ENCODE measurements at places on chromosomes 2 and 18.

DNA sequence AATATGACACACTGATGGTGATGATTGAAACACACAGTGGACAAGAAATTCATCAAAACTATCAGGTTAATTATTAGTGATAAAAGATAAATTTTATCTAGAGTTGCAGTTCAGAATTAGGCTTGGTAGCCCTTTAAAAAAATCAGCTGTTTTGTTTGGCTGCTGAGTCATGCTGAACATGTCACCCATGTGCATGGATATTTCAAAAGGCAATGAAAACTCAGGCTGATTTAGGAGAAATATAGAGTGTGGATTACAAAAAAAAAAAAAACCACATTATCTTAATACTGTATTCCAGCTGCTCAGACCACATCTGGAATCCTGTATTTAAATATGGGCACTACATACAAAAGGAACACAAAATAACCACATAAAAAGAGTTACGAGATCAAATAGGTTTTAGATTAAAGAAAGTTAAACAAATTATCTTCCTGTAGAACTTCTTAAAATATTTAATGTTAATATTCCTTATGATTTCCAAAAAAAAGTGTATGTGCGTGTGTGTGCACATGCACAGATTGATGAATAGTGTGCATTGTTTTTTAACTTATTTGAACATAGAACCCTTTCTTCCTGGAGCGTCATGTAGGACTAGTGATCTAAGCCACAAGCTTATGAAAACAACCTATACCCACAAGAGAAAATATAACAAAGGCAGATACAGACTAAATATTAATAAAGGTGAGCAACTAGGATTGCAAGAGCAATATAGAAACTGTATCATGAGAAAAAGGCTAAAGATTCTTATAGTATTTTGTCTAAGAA, 186.2 kb downstream of the STK39 start:
- no peak for DNase-seq

DNA sequence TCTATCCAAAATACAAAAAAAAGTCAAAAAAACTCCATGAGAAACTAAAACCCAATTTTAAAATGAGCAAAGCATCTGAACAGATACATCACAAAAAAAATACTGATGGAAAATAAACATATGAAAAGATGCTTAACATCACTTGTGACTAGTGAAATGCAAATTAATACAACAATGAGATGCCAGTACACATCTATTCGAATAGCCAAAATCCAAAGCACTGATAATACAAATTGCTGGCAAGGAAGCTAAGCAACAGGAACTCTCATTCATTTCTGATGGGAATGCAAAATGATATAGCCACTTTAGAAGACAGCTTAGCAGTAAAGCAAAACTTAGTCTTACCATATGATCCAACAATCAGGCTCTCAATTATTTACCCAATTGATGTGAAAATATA, 190.2 kb upstream of the FN1 start:
- no peak for DNase-seq

GRCh38 chr18:48735080-48735676, 196.3 kb downstream of the CTIF start:
- DNase-seq, result no peak

GRCh38 chr2:207505728-207506127, 24.0 kb upstream of the CREB1 start:
- peak; percentile 51 for DNase-seq

DNA sequence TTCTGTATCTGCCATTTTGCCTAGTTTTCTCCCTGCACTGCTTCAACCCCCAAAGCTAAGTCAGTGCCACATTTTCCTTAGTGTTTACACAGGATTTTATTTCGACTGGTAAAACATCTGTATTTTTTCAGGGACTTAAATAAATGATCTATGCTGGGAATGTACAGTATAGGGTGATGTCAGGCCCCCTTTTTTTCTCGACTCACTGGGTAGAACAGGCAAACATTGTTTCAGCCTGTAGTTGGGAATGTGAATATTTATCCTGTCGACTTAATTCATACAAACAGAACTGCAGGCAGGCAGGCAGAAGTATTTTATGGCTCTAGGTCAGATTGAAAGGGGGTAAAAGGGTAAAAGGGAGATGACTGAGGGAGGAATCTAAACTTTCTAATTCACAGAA, 123.5 kb upstream of the ZFP36L2 start:
- DNase-seq, result no peak

DNA sequence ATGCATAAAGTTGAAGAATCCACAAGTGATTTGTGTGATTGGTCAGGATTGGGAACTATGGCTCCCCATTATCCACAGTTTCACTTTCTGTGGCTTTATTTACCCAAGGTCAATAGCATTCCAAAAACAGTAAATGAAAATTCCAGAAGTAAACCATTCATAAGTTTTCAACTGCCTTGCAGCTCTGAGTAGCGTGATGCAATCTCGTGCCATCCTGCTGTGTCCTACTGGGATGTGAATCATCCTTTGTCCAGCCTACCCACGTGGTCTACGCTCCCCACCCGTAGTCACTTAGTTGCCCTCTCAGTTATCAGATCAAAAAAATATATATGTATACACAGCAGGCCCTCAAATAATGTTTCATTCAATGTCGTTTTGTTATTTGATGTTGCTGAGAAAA, 89.0 kb upstream of the DLGAP1 start:
- DNase-seq, result no peak

DNA sequence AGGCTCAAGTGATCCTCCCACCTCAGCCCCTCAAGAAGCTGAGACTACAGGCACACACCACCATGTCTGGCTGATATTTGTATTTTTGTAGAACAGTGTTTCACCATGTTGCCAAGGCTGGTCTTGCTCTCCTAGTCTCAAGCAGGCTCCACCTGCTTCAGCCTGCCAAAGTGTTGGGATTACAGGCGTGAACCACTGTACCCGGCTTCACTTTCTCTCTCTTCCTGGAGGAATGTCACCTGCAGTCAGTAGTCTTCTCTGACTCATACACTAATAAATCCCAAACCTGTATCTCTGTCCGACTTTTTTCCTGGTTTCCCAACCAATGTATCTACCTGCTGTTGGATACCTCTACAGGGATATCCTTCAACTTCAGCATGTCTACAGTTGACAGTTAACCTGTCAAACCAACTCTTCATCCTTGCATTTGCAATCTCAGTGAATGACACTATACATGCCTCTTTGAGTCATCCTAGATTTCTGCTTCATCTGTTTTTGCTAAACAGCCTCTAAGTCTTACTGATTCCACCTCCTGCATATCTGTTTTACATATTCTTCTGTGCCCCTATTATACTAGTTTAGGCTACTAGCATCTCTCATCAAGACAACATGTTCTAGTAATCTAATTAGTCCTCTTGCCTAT, 54.5 kb downstream of the RBBP8 start:
- no peak for DNase-seq

- no peak for DNase-seq
Observed at GRCh38 chr2:202186641-202187202, 51.7 kb downstream of the SUMO1 start.

- DNase-seq, result peak; percentile 47
Observed at GRCh38 chr2:204544961-204545860, at the start of gene PARD3B. PARD3B (plus strand) TSS chr2:204545475; CDS start chr2:204546000, 525 bp downstream.

- DNase-seq, result no peak
Observed at GRCh38 chr2:43034242-43034619, 192.2 kb downstream of the ZFP36L2 start.

DNA sequence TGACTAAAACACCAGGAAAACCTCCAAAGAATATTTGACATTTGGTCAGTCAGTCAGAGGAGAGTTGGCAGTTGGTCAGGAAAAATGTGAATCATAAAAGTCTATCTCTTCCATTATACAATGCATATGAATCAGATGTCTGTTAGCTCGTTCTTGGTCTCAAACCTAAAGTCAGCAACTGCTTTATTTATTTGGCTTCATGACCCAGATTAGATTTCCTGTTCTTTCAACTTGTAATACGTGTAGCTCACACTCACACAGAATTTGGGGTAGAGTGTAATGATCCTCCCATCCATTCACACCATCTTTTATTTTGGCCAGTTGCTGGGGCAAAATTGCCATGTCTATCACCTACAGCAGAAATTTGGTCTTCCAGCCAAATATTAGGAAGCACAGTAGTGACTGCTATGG, 81.9 kb upstream of the COL5A2 start:
- DNase-seq, result no peak

DNA sequence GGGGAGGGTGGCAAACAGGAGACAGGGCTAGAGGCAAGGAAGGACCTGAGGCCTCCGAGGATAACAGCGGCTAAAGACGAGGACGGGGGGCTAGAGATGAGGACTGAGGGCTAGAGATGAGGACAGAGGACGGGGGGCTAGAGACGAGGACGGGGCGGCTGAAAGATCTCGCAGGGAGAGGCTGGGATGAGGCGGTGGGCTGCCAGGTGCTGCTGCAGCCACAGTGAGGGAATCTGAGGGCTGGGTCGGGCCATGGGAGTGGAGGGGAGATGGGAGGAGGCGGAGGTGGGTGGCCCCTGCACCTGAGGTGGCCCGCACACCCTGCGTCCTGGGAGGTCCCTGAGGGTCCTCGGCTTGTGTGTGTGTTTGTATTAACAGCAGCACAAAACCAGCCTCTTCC, 350.2 kb upstream of the SALL3 start:
- DNase-seq, result no peak

DNA sequence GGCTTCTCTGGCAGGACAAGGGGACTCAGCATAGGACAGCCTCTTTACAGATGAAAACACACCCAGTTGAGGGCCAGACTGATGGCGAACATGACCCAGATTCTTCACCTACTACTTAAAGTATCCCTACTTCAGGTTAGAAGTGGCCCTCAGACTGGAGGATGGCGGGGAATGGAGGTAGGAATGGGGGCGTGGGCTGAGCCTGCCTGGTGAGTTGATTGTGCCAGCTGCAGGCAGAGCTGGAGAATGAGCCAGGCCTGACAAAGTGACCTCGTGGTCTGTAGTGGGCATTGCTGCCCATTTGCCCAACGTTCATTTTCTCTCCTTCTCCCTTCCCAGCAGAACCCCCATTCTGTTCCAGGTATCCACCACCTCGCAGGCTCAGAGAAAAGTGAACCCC, 186.1 kb downstream of the KLHL29 start:
- DNase-seq, result no peak

- DNase-seq, result peak; percentile 43
Observed at GRCh38 chr2:176491172-176491904, 222.1 kb downstream of the MTX2 start.

GRCh38 chr2:29261003-29261402, 145.8 kb downstream of the CLIP4 start:
- no peak for DNase-seq

DNA sequence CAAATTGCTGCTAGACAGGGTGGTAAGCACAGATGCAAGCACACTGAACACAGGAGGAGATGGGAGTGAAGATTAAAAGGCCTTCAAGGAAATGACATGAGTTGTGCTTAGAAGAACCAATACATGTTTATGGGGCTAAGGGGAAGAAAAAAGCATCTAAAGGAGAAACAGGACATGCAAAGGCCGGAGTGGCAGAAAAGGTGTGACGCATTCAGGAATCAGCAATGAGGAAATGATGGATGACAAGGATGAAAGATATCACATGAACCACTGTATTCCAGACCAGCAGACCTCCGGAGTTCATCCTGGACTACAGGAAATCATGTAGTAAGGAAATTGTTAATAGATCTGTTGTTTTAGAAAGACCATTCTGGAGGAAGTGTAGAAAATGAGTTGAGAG, 42.8 kb downstream of the PPP4R1 start:
- no peak for DNase-seq

- no peak for DNase-seq
Observed at GRCh38 chr18:36176177-36176584, 11.1 kb upstream of the MOCOS start.

DNA sequence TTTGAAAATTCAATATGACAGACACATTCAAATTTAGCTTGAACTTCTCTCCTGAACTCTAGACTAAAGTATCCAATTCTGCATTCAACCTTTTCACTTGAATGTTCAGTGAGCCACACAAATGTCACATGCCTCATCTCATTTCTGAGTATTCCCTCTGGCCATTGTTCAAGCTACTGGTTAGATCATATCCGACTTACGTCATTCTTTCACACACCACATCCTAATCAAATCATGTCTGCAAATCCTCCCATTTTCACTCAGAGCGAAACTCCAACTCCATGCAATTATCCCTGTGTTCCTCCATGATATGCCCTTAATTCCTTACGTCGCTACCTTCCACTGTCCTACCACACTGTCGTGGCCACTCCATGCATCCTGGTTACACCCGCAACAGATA, 425.1 kb downstream of the CBLN2 start:
- DNase-seq, result no peak

DNA sequence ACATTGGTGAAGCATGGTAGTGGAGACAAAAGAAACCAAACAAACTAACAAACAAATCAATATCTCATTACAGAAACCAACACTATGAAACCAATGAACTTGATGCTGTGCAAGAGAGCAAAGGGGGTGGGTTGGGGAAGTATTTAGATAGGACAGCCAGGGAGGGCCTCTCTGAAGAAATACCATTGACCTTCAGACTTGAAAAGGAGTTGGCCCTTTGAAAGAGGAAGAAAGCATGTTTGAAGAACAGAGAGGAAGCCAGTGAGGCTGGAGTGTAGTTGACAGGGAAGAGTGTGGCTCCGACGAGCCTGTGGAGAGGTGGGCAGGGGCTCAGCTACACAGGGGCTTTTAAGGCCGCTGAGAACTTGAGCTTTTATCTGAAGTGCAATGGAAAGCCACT, 151.0 kb upstream of the GATA6 start:
- no peak for DNase-seq

- no peak for DNase-seq
Observed at GRCh38 chr2:88606371-88607030, 20.8 kb downstream of the EIF2AK3 start.

GRCh38 chr2:42359965-42360483, 993 bp downstream of the COX7A2L start:
- peak; percentile 35 for DNase-seq

GRCh38 chr18:12254136-12254819, at the start of gene CIDEA:
CIDEA (plus strand) TSS chr18:12254361; CDS start chr18:12254384, 23 bp downstream.
- no peak for DNase-seq

- peak; percentile 71 for DNase-seq
Observed at GRCh38 chr2:233426619-233427342, 72.5 kb downstream of the DGKD start.

GRCh38 chr2:236638707-236639106, 69.1 kb downstream of the ACKR3 start:
- DNase-seq, result no peak

DNA sequence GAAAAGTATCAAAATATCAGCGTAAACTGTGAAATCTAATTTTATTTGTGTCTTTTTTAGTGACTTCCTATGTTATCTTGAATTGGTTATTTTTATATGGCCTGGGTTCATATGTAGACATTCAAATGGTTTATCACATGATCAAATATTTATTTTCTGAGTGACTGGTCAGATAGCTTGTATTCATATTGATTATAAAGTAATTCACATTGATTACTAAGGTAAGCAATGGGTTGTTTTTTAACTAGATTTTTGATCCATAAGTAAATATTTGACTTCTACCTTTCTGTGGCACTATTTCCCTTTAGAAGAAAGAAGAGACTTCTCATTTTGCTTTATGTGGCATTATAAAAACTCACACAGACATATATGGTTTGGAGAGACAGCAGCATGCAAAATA, 260.5 kb downstream of the TCF4 start:
- DNase-seq, result no peak

GRCh38 chr18:60003610-60004185, 103.9 kb downstream of the PMAIP1 start:
- no peak for DNase-seq

- DNase-seq, result no peak
Observed at GRCh38 chr2:237888389-237888788, 29.0 kb downstream of the RAMP1 start.

- no peak for DNase-seq
Observed at GRCh38 chr2:163351966-163352365, 383.8 kb downstream of the FIGN start.

GRCh38 chr18:47883771-47884413, 46.6 kb downstream of the SMAD2 start:
- peak; percentile 7 for DNase-seq
